Stimulated activated CD8-positive, alpha-beta memory T cell treated with anti-CD3 and anti-CD28 coated beads, Interleukin-15, amount 100 ng/mL, for 48 hours (primary cell): ENCODE measurements at places on chromosomes 6 and 20.

DNA sequence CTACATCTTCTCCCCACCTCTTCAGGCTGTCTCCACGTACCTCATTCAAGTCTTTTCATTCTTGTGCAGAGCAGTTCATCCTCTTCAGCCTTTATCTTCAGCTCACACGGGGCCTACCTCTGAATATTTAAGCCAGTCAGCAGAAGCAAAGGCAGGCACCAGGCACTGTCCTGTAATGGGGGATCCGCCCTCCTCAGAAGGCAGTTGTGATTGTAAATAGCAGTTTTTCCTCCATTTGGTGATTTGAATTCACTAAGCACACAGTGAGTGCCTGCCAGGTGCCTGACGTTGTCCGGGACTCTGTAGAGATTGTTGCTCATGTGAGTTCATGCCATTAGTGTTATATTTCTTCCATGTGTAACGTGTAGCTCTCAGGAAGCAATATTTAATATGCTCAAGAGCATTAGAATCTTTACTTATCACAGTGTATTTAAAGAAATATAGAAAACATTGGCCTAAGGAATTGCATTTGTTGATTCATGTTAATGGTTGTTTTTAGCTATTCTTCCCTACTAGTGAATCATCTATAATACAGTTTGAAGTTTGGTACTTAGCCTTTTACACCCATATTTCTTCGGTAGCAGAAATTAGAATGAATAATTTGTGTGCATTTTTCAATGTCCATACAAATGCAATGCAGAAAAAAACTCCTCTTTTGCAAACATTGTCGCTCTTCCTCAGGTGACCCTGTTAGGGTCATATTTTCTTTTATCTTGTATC, 17.9 kb downstream of the BPHL start:
- no peak for DNase-seq

DNA sequence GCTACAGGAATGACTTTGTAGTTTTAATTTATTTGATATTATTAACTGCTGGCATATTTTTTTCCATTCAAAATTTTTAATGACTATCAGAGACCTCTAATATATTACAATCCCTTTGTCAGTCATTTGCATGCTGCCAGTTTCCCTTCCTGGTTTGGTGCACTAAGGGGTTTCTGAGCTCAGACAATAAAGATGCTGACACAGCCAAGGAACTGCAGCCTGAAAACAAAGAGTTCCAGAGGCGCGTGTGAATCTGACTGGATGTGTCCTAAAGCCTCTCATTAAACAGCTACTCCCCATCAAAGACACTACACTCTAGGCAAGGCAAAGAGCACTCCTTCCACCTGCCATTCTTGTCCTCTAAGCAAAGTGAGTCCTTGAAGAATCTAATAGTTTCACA, 116.8 kb upstream of the DST start:
- DNase-seq = no peak

GRCh38 chr6:50927800-50928199, 109.1 kb downstream of the TFAP2B start:
- no peak for DNase-seq

DNA sequence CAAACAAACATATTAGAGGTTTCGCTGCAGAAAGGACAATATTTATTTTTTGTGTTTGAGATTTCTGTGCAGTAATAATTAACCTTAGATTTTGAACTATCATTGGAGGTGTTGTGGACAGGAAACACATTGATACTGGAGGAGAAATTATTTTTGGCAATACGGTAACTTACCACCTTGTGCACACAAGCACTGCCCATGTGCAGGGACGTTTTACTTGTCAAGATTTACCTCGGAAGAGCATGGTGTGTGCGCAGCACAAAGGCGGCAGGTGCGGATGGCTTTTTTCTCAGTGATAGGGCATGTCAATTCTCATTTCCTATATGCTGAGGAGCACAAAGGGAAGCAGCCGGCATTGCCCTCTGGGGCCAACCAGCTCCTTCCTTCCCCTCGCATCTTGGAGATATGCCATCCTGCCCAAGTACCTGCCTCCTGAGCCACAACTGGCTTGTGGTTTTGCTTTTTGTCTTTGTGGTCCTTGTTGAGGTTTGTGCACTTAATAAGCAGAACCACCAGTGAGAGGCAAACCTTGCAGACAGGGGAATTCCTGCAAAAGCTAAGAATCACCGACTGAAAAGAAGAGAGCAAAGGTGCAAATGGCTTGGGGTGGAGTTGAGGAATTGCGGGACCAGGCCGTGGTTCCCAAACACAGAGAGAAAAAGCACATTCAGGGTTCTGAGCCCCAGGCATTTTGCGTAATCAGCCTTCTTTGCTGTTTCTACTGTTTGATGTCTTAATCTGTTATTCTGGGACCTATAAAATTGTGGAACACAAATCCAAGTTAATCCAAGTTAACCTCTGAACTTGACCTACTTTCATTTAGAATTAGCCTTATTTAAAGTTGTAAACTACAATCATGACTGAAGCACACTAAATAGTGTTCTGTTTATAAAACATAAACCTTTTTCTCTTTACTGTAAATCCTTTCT, 21.9 kb downstream of the SAMD5 start:
- DNase-seq = no peak

GRCh38 chr6:134805168-134805567, 144.7 kb downstream of the ALDH8A1 start:
- no peak for DNase-seq

DNA sequence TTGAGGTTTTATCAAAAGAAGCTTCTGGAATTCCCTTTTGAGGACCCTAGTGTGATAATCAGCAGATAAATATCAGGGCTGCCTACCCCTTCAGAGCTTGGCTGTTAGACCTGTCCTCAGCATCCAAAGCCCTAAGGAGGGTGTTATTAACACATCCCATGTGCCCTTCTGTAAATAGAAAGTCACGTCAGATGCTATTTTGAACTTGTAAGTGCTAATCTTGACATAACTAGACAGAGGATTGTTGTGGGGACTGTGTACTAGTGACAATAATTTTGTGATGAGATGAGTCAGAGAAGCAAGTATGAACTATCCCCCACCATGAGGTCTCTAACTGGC, 4.9 kb upstream of the LAMA4 start:
- DNase-seq = no peak

GRCh38 chr20:57612916-57613315, 7.3 kb downstream of the ZBP1 start:
- DNase-seq = no peak

DNA sequence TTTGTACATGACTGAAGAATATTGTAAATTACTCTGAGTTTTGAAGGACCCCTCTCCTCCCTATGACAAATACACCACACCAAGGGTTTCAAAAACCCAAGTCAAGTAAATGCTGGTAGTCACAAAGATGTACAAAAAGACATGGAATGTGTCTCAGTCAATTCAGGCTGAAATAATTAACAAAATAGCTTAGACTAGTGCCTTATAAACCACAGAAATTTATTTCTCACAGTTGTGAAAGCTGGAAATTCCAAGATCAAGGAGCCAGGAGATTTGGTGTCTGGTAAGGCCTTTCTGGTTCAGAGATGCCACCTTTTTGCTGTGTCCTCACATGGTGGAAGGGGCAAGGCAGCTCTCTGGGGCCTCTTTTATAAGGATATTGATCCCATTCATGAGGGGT, 202.3 kb upstream of the RIN2 start:
- no peak for DNase-seq
